Diencephalon (tissue), 1 donor: ENCODE measurements at places on chromosomes 16 and 17. TPM values are rescaled to one million over a fixed set of nuclear protein-coding genes. Genes with fewer than 3 reads are reported as not detected.

The CIBAR2 gene
- 4.8 TPM for total RNA-seq

The SLC6A2 gene
- total RNA-seq, result not detected

The SRCIN1 gene
- 33.7 TPM for total RNA-seq

The KRTAP2-1 gene
- not detected for total RNA-seq

The KRT34 gene
- total RNA-seq, result not detected

The MYL11 gene
- total RNA-seq, result not detected

The CTNS gene
- 13.1 TPM for total RNA-seq

The IRX3 gene
- 6.5 TPM for total RNA-seq

The TPSG1 gene
- not detected for total RNA-seq

The CD79B gene
- 0.92 TPM for total RNA-seq
